MM.1S (cell line): ENCODE measurements at places on chromosomes 6 and 20.

DNA sequence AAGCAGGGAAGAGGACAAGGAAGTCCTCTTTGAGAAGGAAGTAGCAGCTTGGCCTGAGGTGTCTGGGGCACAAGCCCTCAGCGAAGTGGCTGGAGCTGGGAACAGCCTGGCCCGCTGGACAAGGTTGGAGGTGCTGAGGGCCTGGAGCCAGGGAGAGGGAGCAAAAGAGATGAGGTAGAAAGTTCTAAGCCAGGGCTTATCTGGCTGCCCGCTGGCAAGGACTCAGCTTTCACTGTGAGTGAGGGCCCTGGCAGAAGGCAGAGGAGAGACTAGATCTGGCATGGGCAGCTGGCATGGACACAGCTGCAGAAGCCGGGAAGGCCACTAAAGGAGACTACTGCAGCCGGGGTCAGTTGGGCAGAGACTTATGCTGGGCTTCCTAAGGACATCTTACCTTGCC is 21.8 kb upstream of the PCMTD2 start:
- no peak for DNase-seq

GRCh38 chr6:53530346-53530745 is 14.6 kb downstream of the GCLC start:
- DNase-seq, result no peak

- peak; percentile 58 for DNase-seq
These were observed 42.8 kb upstream of the PSMF1 start for GRCh38 chr20:1075616-1076015.

GRCh38 chr20:41054847-41055230 is 26.2 kb downstream of the TOP1 start:
- DNase-seq, result no peak

GRCh38 chr6:169557887-169558286 is 143.9 kb downstream of the WDR27 start:
- DNase-seq, result no peak

- DNase-seq, result no peak
These were observed 584.9 kb upstream of the EYS start for GRCh38 chr6:66291905-66292304.

GRCh38 chr6:87483929-87484328 is 11.2 kb downstream of the SLC35A1 start:
- DNase-seq, result peak; percentile 16

- DNase-seq, result no peak
These were observed 8.4 kb downstream of the CYP21A2 start for GRCh38 chr6:32046450-32047083.

DNA sequence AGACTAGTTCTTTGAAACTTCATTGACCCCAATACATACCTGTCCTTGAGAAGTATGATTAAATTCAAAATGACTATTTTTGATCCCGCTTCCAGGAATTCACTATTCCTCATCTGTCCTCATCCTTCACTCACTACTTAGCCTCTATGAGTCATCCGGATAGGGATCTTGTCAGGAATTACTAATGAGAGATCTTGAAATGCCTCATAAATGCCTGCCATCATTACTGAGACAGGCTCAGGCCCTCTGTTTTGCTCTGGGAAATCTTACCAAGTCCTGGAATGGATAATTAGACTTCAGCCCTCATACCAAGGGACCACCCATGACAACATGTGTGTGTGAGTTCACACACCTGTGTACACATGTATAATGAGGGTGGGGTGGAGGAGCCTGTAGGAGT is 2.8 kb upstream of the CYP24A1 start:
- DNase-seq, result no peak

DNA sequence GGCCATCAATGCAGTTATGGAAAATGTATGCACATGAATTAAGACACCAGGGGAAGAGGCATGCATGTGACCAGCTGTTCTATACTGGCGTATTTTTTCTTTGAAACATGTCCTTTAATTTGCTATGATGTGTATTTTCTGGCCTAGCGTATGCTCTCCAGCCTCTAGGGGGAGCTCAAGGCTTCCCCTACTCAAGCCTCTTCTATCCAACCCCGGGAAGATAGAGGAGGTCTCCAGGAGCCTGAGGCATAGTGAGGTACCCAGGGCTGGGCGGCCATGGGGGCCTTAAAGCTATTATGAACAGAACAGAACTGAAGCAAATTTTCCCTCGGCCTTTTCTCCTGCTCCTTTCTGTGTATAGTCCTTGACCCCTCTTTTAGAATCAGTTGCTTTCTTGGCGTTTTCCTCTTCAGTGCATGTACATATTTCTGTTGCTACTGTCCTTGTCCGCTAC is 528.9 kb downstream of the MAFB start:
- peak; percentile 56 for DNase-seq

- no peak for DNase-seq
These were observed 340.9 kb downstream of the ESR1 start for GRCh38 chr6:152148412-152148811.

- no peak for DNase-seq
These were observed 44.1 kb downstream of the RALY start for GRCh38 chr20:34037767-34038166.

- DNase-seq, result no peak
These were observed 408.1 kb upstream of the MARCKS start for GRCh38 chr6:113449051-113449450.

DNA sequence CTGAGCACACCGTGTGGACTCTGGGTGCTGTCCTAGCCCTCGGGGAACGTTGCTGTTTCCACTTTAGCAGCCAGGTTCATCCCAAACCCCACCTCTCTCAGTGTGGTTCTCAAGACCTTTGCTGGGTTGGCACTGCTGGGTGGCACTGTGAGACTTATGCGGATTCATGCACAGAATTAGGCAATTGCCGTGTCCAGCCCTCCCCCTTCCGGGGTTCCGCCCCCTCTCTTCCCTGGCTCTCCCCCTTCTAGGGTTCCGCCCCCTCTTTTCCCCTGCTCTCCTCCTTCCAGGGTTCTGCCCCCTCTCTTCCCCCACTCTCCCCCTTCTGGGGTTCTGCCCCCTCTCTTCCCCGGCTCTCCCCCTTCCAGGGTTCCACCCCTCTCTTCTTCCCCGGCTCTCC is 39.8 kb upstream of the SLCO4A1 start:
- no peak for DNase-seq

DNA sequence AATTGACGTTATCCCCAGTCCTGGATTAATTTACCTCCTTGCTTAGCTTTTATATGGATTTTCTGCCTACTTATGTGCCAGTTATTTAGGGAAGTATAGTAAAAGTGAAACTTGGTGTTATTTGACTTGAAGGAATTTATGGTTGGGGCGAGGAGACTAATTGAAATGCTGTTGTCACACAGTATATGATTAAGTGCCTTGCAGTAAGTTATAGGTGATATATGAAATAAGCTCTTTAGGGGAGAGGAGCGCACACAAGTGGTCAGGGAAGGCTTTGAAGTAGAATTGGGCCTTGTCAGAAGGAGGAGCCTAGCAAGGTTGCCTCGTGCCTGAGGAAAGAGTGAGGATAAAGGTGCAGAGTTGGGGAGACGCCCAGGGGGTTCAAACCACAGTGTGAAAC is 20.5 kb downstream of the NCOA7 start:
- no peak for DNase-seq

DNA sequence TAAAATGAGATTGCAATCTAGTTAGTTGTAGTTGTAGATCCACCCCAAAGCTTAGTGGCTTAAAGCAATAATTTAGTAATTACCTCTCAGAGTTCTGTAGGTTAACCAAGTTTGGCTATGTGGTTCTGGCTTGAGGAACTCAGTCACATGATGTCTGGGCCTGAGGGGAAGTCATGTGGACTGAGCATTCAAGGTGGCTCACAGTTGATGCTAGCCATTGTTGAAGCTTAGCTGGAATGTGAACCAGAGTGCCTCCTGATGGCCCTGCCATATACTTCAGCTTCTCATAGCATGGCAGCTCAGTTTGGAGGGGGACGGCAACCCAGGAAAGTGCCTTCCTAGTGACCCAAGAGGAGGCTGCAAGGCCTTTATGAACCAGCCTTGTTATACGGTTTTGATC is 263.2 kb upstream of the RNF217 start:
- no peak for DNase-seq

DNA sequence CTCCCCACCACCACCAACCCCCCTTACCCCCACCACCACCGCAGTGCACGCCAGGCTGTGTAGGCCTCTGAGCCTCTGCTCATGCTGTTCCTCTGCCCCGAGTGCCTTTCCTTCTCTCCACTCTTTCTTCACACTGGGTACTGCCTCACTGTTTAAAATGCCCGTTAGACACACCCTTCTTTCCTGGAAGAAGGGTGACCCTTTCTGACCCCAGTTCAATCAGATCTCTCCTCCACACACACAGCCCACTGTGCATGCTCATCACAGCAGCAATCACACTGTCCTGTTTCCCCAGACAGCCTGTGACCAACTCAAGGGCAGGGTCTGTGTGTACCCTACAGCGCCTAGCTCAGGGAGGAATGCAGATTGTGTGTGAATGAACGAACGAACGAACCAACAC is 10.0 kb downstream of the TMEM74B start:
- DNase-seq, result no peak

- DNase-seq, result no peak
These were observed 9.2 kb upstream of the PGC start for GRCh38 chr6:41756354-41756753.

DNA sequence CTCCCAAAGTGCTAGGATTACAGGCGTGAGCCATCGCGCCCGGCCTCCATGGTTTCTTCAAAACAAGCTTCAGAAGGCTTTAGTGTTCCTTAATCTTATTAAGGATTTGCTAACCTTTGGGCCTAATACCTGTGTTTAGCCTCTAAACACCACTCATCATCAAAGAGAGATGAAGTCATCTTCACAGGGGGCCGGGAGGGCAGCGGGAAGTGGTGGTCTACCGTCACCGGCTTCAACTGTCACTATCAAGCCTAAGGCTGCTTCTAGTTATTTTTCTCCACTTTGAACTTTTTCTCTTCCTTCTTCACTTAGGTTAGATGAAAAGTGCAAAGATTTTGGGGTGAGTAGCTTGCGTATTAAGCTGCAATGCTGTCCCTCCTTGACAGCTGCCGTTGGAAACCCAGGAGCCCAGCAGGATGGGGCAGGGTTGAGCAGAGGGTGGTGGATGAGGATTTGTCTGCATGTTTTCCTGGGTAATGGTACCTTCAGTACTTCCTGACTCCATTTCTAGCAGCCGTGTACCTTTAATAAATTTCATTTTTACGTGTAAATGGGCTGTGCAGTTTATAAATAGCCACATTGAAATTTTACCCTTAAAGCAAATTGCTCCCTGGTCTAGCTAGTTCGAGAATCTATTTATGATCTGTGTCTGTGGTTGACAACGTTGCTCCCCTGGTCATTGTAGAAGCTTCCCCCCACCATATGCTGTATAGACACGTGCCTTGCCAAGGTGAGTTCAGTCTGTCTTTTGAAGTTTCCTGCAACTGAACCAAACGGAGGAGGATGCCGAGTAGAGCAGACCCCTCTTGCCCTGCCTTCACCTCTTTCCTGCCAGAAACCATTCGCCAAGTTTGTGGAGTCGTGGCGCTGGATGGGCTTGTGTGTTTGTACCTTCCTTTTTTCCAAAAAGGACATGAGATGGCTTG is 64.8 kb downstream of the SYNJ2 start:
- DNase-seq, result no peak

GRCh38 chr6:160349020-160349441 is 853 bp downstream of the SLC22A3 start:
- no peak for DNase-seq

- peak; percentile 63 for DNase-seq
These were observed 160.1 kb downstream of the C6orf58 start for GRCh38 chr6:127737009-127737486.

- DNase-seq, result no peak
These were observed 34.0 kb upstream of the BMP6 start for GRCh38 chr6:7691675-7692452.

DNA sequence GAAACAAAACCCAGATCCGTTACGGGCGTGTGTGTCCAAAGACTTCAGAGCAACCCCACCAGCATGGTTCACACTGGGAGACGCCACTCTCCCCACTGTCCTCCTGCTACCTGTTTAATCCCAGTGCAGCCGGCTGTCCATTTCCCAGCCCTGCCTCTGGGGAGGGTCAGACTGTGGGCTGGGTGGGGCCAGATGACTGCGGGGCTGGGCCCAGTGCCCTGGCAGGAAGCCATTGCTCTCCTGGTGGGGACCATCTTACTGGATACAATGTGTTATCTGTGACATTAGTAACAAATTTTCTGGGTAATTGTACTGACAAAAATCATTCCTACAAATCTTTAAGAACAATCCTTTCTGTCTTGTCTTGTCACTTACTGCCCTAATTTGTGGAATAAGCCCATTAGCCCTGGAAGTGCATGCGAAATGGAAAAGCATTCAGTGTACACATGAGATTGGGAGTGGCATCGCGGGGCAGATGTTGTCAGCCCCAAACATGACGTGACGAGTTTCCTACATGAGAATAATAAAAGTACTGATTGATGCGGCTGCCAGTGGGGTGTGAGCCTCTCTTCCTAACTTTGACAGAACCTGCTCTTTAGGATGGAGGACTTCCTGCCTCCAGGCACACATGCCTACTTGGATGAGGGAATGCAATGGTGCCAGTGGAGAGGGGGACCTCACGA is 37.9 kb upstream of the PCMTD2 start:
- no peak for DNase-seq

DNA sequence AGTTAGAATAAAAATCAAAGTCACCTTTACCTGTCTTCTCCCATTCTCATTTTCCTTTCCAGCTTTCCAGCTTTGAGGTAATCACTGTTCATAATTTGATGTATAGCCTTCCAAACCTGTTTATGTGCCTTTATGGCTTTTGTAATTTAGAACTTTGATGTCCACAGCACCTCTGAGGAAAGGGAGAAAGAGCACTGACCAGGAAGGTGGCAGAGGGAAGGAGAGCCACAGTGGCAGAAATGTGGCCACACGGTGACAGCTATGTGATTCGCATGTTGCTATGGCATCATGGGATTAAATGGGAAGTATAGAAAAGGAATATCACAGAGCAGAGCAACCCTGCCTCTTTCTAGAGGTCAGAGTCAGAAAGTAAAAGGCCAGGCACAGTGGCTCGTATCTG is 51.7 kb upstream of the PLCG1 start:
- no peak for DNase-seq

- no peak for DNase-seq
These were observed 13.5 kb downstream of the MEI4 start for GRCh38 chr6:77666340-77666739.

DNA sequence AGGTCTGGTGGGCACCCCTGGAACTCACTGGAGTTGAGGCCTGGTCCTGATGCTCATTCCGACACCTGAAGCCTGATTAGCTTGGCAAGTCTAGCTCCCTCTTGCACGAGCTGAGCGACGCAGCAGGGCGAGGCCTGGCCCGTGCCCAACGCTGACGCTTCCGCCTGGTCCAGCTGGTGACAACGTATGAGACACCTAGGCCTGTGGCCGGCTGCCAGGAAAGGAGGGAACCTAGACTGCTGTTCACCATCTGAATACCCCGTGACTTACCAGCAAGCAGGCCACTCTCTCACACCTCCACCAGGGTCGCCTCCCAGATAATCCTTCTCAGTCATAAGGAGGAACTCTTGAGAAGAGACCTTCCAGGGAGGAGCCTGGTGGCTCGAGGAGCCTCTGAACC is 24.5 kb downstream of the YTHDF1 start:
- no peak for DNase-seq

GRCh38 chr6:110575925-110576463 is 99.6 kb upstream of the SLC22A16 start:
- DNase-seq, result no peak

GRCh38 chr6:73180076-73180738 is 45.1 kb downstream of the KHDC1L start:
- no peak for DNase-seq
